ENCODE measurements at places on chromosomes 7 and 10. TPM values are rescaled to one million over a fixed set of nuclear protein-coding genes. Genes with fewer than 3 reads are reported as not detected.

DNA sequence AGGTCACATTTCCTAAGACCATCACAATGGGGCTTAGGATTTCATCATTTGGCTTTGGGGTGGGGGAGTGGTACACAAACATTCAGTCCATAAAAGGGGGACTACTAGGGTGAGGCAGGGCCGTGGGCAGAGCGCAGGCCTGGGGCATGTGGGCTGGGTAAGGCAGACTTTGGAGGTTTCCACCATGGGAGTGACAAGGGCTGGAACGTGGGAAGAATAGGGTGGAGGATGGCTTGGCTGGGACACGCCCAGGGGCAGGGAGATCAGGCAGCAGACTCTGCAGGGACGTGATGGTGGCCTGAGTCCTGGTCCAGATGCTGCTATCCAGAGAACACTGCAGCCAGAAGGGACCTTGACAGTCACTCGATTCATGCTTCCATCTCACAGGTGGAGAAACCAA lies 24.7 kb upstream of the CRHR2 start:
- DNase-seq: no peak

DNA sequence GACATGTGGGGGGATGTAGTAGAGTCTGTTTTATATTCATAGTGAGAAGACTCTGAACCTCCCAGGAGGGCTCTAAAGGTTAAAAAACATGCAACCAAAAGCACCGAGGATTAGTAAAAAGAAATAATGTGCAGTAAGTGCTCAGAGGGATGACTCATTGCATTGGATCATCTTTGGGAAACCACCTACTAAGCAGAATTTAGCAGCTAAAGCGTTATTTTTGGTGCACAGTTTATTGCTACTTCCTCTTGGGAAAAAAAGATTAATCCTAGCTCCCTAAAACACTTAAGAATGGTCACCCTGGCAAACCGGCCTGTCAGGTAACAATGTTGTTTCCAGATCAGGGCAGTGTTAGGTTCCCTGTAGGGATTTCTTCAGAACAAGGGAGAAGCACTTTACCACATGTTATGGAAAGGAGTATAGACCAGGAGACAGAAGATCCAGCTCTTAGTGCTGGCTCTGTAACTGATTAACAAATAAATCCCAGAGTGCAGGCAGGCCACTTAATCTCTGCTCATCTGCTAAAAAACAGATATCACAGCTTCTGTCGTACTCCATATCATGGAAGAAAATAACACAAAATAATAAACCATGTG lies 44.8 kb upstream of the FAM133B start:
- DNase-seq: no peak

DNA sequence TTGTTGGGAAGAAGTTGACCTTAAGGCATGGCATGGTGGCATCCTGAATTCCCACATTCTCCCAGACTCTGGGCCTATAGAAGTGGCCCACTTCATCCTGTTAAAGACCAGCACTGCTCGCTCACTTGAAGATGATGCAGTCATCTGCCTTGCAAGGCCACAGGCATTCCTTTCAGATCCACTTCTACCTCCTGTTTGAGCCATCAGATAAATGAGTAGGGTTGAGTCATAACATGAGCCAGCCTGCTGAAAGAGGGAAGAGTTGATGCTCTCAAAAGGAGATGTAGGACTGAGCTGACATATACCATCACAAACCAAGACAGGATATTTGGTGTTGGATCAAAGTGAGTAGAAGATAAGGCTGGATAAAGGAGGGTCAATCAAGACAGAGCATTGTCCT lies 1.5 kb upstream of the EBLN1 start:
- no peak for DNase-seq

DNA sequence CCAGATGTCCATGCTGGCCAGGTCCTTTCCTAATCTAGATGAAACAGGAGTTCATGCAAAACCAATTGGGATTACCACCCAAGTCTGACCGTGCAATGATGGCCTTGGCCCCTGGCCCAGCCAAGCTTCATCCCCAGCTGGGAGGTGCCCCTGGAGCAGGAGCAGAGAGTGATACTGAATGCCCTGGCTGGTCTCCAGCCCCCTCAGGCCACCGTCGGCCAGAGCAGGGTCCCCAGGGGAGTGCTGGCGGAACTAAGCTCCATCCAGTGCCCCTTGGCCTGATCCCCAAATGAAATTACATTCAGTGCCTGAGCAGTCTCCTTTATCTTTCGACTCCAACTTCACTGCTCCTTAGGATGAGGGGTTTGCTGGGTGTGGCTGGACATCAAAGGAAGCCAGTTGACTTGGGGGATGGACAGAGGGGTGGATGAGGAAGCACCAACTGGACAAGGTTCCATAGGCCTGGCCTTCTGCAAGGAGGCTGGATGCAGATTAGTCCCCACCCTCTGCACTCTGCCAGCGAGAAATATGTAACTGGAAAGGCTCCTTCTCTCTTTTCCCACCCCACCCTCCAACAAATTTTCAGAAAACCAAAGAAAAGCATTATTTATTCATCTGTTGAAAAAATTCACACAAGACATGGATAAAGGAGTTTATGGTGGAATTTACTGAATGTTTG lies 275.5 kb downstream of the PLXNA4 start:
- no peak for DNase-seq

DNA sequence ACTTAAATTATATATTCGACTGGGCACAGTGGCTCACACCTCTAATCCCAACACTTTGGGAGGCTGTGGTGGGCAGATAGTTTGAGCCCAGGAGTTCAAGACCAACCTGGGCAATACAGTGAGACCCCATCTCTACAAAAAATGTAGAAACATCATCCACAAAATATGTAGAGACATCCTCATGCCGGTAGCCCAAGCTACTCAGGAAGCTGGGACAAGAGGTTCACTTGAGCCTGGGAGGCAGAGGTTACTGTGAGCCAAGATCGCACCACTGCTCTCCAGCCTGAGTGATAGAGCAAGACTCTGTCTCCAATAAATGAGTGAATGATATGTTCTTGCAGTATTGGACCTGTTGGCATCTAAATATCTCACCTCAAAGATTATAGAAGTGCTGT lies 22.6 kb upstream of the TNS3 start:
- no peak for DNase-seq

DNA sequence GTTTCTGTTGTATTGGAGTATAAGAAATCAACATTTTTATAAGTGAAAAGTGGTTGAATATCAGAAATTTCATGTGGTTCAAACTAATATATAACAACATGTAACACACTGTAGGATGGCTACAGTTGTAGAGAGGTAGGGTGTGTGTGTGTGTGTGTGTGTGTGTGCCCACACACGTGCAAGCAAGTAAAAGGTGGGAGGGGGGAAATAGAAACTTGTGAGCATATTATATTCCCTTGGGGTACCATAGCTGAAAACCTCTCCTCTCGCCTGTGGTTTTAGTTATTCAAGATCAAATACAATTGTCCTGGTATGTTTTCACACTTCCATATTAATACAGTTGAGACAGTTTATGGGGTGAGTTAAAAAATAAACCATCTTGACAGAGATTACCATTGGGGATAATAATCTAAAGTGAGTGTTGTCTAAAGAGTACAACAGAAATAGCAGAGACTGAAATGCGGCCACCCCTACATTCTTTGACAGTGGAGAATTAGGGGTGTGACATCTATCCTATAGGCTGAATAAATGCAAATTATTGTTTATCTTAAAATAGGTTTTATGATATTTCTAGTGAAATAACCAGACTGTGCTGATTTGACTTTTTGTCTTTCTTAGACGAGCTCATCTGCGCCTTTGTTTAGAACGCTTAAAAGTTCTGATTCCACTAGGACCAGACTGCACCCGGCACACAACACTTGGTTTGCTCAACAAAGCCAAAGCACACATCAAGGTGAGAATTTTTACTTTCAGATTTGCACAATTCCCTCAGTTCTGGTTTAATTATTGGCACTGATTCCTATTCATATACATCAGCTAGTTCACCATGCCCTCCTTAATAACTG lies 25.9 kb downstream of the SMNDC1 start:
- DNase-seq: no peak

DNA sequence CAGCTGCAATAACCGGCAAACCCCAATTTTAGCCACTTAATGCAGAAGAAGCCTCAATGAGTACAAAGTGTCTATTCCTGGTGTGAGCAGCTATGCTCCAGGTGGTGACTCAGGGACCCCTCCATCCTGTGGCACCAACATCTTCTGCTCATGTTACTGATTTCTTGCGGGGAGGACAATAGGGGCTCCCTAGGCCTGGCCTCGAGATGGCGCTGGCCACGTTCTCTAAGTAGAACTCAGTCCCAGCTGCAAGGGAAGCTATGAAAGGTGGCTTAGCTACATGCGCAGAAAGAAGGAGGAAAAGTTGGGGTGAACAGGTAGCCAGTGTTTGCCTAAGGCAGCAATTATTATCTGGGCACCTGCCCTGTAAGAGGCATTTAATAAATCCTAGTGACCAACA lies 6.6 kb downstream of the GJD4 start:
- no peak for DNase-seq

- DNase-seq: no peak
Observed at GRCh38 chr7:107173691-107174406, 5.0 kb downstream of the HBP1 start.

GRCh38 chr7:6571160-6571779 lies 6.0 kb upstream of the ZDHHC4 start:
- no peak for DNase-seq

DNA sequence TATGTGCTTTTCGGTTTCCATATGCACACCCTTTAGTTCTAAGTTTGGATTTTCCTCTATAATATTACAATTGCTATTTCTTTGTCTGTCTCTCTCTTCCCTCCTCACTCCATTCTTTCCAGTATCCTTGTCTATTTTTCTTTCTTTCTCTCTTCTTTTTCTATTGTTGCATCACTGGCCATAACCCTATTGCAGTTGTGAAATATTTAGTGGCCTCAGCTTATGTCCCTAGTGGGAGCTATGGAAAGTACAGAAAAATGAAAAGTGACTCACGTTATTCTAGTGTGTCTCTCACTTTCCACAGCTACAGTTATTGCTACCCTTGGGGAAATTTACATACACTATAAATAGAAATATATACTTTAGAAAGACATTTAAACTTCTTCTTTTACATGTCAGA lies 59.1 kb downstream of the CNTNAP2 start:
- DNase-seq: no peak

GRCh38 chr7:116534790-116535189 lies 10.0 kb downstream of the CAV1 start:
- DNase-seq: no peak

The ZNF786 gene
- 2.7 TPM for total RNA-seq

The PAPOLB gene
- total RNA-seq: 0.48 TPM

The OR6V1 gene
- total RNA-seq: not detected

The CALML5 gene
- not detected for total RNA-seq

The ZNF487 gene
- total RNA-seq: 12.8 TPM

The GPR26 gene
- total RNA-seq: not detected

The UNC5B gene
- 4.9 TPM for total RNA-seq

The GRM3 gene
- not detected for total RNA-seq

The SPAM1 gene
- total RNA-seq: not detected

The SUGCT gene
- total RNA-seq: 2.3 TPM

The H2BK1 gene
- total RNA-seq: not detected

All from breast epithelium (tissue), 4 donors.